NCI-H446 treated with DMSO at 0.1 percent for 48 hours (cell line): ENCODE measurements at places on chromosomes 6 and 20.
A peak's percentile ranks its signal among the peaks of the same experiment; 100 is the strongest.

- peak; percentile 25 for DNase-seq
These were observed 621.5 kb upstream of the CDH4 start for GRCh38 chr20:60630609-60631008.

GRCh38 chr20:62838128-62838891 lies 21.5 kb downstream of the COL9A3 start:
- no peak for DNase-seq

DNA sequence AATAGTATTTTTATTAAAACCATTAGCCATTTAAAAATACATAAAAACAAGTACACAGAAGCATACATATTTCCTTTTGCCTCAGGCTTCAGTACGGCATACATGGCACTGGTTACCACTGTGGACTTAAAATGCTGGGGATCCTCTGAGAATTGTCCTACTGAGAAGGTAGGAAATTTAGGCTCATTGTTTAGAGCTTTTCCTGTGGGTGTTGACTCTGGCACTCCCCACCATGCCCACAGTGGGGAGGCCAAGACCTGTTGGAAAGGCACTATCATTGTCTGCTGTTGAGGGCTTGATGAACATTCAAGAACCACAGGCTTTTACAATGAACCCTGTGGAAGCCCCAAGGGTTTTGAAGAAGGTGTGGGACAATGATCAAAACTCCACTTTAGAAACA lies 473.4 kb downstream of the BTBD3 start:
- no peak for DNase-seq

DNA sequence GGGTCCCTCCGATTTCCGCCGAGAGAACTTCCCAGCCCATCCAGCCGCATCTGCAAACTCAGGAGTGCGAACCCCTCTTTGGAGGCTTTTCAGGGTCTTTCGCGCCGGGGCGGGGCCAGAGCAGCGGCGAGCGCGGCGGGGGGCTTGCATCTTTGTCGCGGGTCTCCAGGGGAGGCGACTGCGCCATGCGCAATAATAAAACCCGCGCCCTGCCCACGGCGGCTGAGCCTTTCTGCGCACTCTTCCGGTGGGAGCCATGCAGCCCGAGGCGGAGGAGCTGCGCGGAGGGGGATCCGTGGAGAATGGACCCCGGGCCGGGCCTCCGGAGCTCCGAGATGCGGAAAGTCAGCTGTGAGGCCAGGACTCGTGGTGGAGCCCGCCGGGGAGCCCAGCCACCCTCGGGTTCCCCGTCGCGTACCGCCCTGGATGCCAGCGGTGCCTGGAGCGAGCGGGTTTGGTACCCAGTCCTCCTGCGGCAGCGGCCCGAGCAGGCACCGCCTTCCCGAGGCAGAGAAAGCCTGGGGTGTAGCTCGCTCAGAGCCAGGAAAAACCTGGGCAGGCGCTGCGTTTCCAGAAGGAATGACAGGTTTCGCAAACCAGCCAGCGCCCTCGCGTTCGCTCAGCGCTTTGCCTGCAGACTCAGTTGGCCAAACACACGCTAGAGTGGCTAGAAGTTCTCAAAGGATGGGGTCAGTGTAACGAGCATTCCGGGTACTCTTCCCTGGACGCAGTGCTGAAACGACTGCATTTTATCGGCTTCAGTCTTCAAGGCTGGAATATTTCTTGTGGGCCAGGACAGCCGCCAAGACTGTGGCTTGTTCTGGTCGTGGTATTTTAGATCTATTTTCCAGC lies 1.2 kb downstream of the AKAP12 start:
- no peak for DNase-seq

- DNase-seq = no peak
These were observed 54.5 kb upstream of the RREB1 start for GRCh38 chr6:7053125-7053774.

GRCh38 chr6:159312206-159312605 lies 143.0 kb downstream of the FNDC1 start:
- no peak for DNase-seq

DNA sequence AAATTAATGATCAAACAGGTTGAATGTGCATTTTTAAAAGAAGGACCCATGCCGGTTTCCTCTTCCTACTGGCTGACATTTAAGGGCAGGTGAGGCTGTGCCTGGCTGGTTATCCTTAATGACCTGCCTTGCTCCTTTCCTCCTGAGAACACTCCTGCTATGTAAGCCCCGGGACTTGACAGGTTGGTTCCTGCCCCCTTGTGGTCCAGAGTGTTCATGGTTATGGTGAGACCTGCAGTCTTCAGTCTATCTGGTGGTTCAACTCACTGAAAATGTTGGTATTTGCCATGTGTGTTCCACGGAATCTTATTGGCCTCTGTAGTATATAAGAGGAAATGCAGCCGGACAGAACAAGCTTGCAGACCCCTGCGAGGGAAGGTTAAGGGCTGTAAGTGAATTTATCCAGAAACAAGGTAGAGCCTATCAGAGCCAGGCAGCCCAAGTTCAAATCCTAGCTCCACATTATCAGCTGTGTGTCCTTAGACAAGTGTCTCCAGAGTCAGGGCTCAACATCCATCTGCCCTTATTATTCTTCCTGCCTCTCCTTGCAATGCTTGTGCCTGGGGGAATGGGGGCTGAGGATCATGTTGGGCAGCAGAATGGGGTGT lies 5.2 kb upstream of the BPIFA3 start:
- DNase-seq = peak; percentile 5

- no peak for DNase-seq
These were observed 378.6 kb downstream of the CD109 start for GRCh38 chr6:74074645-74075044.
